ENCODE measurements at places on chromosomes 11 and 22. TPM values are rescaled to one million over a fixed set of nuclear protein-coding genes. Genes with fewer than 3 reads are reported as not detected.

The TAF1D gene
- 147 TPM for polyA plus RNA-seq

The CNIH2 gene
- polyA plus RNA-seq, result 1.1 TPM

The KDM4E gene
- polyA plus RNA-seq, result not detected

The KRTAP5-10 gene
- 0.30 TPM for polyA plus RNA-seq

The OR51E2 gene
- polyA plus RNA-seq, result not detected

The RNASEH2C gene
- polyA plus RNA-seq, result 36.9 TPM

GRCh38 chr11:15627560-15627959 lies 512.8 kb downstream of the INSC start:
- DNase-seq, result no peak

DNA sequence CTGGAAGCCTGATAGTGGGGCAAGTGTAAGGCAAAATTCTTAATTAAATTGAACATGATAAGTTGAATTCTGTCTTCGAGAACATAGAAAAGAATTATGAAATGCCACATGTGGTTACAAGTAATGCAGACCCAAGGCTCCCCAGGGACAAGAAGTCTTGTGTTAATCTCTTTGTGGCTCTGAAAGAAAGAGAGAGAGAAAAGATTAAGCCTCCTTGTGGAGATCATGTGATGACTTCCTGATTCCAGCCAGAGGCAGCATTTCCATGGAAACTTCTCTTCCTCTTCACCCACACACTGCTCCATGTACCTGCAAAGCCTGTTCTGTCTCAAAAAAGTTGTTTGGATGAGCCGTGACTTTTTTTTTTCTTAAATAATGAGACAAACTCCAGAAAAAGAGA lies 1.9 kb upstream of the TYR start:
- DNase-seq, result no peak

DNA sequence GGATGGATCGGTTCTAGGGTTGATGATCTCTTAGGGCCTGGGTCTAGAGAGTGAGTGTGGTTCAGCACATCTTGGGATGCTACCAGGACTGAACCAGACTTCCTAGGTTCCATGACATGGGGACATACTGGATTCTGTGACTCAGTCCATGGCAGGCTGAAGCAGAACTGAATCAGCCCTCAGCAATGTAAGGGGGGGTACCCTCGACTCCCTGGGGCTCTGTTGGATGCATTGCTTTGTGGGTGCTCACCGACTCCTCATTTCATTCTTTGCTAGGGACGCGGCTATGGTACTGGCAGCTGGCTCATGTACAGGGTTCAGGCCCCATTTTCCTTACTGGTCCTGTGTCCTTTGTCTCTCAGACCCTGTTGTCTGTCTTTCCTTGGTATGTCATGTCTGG lies 733 bp upstream of the GRAMD1B start:
- no peak for DNase-seq

- DNase-seq, result no peak
Measured at GRCh38 chr11:72951193-72951592, 137.0 kb downstream of the ATG16L2 start.

DNA sequence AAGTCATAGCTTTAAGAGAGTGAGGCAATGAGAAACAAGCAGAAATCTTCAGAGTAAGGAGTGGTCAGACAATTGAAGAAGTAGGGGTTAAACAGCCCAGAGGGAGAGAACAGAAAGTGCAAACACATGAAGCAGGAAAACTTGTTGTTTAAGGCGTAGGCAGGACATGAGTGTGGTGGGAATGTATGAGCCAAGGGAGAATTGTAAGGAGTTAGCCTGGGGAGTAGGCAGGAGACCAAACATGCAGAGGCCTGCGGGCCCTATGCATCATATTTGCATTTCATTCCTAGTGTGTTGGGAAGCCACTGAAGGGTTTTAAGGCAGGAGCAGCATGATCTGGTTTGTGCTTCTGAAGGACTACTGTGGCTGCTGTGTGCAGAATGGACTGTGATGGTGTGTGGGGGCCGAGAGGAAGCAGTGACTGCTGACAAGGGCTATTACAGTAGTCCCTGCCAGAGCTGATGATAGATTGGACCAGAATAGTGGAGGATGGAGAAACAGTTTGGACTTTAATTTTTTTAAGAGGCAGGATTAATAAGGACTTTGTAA lies 179.9 kb upstream of the C11orf87 start:
- DNase-seq, result no peak

- DNase-seq, result no peak
Measured at GRCh38 chr11:11316651-11317230, 36.3 kb downstream of the CSNK2A3 start.

DNA sequence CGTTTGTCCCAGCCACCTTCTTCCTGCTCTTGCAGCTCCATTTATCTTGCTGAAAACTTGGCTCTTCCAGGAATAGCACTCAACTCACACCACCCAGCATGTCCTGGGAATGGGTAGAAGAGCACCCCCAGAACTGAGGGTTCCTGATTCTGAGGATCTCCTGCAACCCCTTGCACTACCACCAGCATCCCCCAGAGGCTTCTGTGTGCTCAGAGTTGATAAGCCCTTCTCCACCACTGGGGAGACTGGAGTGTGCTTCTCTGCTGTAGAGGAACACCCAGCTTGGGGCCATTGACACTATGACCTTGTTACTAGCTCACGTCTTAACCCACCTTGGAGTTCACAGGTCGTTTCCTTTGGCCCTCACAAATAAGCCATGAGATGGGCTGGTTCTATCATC lies 121.0 kb downstream of the GRIK4 start:
- no peak for DNase-seq

- DNase-seq, result no peak
Measured at GRCh38 chr11:104531894-104532293, 366.4 kb downstream of the CASP12 start.

GRCh38 chr11:67177399-67178281 lies 58.6 kb downstream of the KDM2A start:
- no peak for DNase-seq

GRCh38 chr22:44366372-44367300 lies 53.9 kb upstream of the SHISAL1 start:
- no peak for DNase-seq

DNA sequence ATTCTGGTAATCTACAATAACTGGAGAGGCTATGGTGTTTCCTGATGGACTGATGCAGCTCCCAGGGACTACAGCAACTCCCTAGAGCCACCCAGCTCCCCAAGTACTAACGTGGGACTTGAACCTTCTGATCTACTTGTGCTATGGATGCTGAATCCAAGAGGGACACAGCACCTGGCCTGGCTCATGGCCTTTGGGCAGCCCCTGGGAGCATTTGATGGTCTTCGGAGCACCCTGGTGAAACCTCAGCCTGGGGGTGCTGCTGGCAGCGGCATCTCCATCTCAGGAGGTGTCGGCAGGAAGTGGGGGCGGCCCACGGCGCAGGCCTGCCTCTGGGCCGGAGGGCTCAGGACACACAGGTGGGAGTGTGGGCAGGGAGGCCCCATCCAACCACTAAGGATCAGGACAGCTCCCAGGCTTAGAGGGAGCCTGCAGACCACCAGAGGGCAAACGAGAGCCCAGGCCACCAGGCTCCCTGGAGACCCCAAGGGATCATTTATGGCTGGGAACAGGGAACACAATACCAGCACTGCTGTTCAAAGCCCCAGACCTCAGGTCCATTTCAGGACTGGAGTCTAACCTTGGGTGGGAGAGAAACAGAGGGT lies 8.7 kb downstream of the EHD1 start:
- no peak for DNase-seq

- no peak for DNase-seq
Measured at GRCh38 chr11:95345651-95346050, 114.6 kb upstream of the SESN3 start.

DNA sequence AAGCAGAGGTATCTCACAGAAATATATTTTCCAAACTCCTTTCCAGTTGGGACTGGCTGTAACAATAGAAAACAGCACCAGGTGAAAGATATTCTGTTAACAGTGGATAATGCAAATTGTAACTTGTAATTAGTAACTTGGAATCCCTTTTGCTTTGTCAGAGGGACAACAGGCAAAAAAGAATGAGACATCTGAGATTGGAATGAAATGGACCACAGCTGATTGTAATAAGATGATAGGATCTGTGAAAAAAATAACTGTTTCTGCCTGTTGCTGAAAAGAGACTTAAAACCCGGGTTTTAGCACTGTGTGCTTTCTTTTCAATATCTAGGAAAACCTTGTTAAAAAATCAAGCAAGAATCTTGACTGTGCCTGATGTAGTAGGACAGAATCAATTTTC lies 655.7 kb downstream of the METTL15 start:
- no peak for DNase-seq
